ENCODE measurements at places on chromosomes 5 and 9.

GRCh38 chr5:153347611-153348010 is 142.9 kb upstream of the GRIA1 start:
- no peak for DNase-seq

GRCh38 chr5:156543348-156544145 is 216.6 kb downstream of the SGCD start:
- DNase-seq, result no peak

DNA sequence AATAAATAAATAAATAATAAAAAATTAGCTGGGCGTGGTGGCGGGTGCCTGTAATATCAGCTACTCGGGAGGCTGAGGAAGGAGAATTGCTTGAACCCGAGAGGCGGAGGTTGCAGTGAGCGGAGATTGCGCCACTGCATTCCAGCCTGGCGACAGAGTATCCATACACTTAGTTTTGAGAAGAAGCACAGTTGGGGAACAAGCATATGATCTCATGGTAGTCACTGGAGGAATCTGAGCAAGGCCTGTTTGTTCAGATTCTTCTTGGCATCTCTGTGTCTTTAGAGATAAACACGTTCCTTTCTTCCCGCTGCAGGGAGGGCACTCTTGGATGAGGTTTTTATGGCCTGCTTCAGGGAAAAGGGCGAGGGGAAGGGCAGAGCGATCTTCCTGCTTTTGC is 15.6 kb upstream of the DENND1A start:
- DNase-seq, result no peak

- DNase-seq, result no peak
Measured at GRCh38 chr5:73363911-73364730, 84.5 kb downstream of the FOXD1 start.

- DNase-seq, result peak; percentile 48
Measured at GRCh38 chr9:105418588-105419500, 29.0 kb upstream of the FSD1L start.

- DNase-seq, result peak; percentile 5
Measured at GRCh38 chr5:159286420-159287035, 23.4 kb downstream of the UBLCP1 start.

GRCh38 chr9:78325343-78325742 is 28.4 kb downstream of the PSAT1 start:
- no peak for DNase-seq

- DNase-seq, result peak; percentile 57
Measured at GRCh38 chr9:22857316-22857715, 410.7 kb downstream of the DMRTA1 start.

DNA sequence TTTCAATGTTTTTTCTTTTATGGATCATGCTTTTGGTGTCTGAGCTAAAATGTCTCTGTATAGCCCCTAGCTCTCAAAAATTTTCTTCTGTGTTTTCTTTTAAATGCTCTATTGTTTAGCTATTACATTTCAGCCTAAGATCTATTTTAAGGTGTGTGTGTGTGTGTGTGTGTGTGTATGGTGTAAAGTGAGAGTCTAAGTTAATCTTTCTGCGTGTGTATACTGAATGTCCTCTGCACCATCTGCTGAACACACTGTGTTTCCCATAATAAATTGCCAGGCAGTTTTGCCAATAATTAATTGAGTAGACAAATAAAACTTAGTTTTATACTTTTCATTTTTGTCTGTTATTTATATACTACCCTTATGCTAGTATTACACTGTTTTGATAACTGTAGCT is 2096.3 kb upstream of the C9orf72 start:
- DNase-seq, result no peak

DNA sequence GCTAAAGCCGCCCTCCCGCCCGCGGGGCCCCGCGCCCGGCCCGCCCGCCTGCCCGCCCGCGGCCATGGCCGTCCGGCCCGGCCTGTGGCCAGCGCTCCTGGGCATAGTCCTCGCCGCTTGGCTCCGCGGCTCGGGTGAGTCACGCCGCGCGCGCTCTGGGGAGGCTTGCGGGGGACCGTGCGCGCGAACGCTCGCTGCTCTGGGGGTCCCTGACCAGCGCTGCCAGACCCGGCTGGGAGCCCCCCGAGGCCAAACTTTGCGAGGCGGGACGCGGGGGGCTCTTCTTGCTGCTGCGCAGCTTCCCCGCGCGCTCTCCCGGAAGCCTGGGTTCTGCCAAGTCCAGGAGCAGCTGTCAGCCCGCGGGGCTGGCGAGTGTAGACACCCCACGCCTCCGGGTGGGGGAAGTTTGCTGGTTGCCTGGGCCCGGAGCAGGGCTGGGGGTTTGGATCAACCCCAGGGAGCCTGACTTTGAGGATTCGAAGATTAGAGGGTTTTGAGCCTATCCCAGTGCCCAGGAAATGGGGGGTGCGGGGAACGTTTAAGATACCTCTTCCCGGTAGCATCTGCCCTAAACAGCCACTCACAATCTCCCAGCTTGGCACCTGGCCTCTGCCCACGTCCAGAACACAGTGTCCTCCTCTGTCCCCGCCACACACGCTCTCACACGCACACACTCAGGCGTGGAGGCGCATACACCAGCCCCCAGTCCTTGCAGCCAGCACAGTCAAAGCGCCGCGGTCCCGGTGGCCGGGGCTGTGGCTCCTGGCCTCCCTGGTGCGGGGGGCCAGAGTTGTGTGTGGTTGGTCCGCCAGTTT is 535 bp downstream of the UNC5A start:
- DNase-seq, result no peak

DNA sequence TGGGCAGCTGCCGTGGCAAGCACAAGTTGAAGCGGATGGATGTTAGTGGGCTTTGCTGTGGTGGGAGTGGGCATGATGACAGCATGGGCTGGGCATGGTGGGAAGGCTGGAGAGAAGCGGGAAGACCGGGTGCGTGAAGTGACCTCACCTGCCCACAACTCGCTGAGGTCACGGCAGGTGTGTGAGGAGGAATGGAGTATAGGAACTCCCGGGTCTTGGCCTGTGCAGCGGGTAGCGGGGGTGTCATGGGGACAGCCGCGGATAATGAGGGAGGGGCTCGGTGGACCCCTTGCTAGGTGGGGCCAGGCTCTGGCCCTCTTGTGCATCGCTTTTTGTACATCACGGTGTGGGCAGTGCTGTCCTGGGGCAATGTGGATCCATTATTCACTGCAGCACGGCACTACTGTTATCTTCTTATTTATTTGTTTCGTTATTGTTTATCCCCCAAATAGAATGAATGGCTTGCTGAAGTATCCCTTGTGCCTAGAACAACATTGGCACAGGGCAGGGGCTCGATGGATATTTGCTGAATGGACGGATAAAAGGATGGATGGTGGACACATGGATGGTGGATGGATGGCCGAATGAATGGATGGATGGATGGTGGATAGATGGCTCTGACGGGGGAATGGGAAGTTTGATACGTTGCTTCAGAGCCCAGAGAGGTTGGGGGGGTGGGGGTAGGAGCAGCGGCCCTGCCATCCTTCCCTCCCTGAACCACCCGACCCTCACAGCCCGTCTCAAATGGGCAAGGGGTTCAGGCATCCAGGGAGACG is 14.6 kb downstream of the PROP1 start:
- DNase-seq, result no peak

GRCh38 chr5:131262953-131263541 is 806 bp upstream of the CDC42SE2 start:
- DNase-seq, result no peak

GRCh38 chr9:121823451-121824169 is 172.2 kb downstream of the DAB2IP start:
- no peak for DNase-seq

DNA sequence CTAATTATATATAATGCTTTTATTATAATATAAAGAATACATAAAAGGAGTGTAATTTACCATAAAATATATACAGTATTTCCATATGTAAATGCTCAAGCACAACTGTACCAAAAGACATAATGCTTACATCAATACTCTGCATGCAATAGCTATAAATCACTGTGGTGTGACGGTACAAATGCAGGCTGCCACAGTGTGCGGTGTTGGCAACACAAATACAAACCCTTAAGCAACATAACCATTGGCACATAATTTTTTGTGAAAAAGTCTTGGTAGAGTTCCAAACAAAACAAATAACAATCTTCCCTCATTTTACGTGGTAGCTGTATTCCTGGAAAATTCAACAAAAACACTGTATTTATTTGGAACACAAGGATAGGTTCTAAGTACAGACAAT is 1.9 kb upstream of the SHISAL2B start:
- no peak for DNase-seq

GRCh38 chr5:59562756-59563389 is 330.7 kb downstream of the PDE4D start:
- DNase-seq, result no peak

DNA sequence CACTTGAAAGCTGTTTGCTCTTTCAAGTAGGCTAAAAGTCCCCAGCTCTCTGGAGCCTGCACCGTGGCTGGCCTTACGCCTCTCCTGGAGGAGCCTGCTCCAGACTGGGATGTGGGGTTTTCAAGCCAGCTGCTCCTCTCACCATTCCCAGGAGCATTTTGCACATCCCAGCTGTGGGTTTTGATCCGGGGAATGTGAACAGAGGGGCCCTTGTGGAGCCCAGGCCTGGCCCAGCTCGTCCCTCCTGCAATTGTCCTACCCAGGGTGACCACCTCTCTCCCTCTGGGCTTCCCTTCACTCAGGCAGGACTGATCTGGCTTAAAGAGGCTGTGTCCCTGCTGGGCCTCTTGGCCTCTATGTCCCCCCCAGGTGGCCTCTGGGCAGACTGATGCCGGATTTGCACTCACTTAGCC is 32.5 kb upstream of the TIFAB start:
- DNase-seq, result no peak

GRCh38 chr9:14418941-14419937 is 105.3 kb upstream of the NFIB start:
- DNase-seq, result peak; percentile 97

DNA sequence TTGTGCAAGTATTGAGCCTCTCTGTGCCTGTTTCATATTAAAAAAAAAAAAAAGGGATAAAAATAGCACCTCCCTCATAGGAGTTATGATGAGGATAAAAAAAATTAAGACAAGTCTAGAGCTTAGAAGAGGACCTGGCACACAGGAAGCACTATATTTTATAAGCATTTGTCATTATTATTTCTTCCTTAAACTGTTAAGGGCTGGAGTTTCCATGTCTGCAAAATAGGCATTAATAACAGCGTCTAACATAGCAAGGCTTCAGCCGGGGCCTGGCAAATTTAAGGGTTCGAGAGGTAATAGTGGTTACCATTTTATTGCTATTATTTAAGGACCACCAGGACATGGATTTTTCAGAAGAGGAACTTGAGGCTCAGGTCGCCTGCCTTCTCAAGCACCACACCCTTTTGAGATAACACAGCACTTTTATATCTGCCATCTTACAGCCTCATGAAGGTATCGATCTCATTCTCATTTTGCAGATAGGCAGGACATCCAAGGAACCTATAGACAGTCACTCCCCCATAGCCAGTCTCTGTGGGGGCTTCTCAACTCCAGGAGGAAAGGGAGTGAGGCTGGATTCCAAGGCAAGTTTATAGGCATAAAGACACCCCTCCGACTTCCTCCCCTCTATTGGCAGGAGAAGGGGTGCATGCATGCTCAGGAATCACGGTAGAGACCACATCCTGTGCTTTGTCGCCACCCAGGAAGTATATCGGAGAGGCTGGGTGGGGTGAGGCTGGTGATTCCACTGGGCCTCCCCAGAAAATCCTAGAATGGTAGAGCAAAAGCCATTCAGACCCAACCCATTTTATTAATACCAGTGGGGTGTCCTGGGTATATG is 2.4 kb downstream of the ANXA6 start:
- no peak for DNase-seq

DNA sequence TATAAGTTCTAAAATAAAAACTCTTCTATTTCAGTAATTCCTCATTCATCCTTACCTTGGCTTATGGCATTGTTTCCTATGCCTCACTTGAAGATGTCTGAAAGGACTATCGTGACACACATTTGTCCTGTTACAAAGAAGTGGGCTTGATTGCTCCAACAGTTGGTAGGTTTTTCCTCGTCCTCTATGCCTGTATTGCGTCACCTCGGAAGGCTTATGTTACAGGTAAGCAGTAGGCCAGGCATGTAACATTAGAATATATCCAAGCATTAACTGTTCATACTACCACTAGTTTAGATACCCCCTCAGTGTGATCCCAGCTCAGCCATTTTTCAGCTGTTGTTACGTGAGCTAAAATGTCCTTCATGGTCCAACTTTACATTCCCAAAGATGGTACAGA is 116.7 kb downstream of the MLLT3 start:
- no peak for DNase-seq

GRCh38 chr5:15371184-15371583 is 128.8 kb upstream of the FBXL7 start:
- DNase-seq, result no peak

DNA sequence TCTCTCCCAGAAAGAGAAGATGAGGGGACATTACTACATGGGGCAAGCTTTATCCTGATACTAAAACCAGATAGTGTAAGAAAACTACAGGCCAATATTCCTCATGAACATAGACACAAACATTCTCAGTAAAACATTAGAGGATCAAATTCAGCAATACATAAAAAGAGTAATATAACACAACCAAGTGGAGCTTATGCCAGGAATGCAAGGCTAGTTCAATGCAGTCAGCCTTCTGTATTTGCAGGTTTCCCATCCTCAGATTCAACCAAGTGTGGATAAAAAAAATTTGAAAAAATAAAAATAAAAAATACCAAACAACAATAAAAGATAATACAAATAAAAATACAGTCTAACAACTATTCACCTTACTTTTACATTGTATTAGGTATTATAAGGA is 31.3 kb downstream of the CCDC69 start:
- DNase-seq, result no peak

DNA sequence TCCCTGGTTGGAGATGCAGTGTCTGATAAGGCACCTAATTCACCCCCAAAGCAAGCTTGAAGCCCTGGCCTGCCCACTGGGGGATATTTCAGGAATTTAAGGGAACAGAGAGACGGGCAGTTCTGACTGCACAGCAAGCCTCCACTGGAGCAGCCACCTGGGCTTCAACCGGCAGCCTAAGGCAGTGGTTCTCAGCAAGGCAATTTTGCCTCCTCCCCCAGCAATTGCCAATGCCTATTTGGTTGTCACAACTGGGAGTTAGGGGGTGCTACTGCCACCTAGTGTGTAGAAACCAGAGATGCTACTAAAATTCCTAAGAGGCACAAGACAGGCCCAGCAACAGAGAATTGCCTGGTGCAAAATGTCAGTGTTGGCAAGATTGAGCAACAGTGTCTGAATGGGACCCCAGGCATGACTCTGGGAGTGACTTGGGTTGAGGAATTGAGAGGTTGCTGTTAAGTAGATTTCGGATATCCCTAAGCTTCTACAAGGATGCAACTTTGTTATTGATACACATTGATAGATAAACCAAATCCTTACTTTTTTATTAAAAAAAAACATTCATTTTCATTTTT is 58.7 kb upstream of the CTSL start:
- no peak for DNase-seq

DNA sequence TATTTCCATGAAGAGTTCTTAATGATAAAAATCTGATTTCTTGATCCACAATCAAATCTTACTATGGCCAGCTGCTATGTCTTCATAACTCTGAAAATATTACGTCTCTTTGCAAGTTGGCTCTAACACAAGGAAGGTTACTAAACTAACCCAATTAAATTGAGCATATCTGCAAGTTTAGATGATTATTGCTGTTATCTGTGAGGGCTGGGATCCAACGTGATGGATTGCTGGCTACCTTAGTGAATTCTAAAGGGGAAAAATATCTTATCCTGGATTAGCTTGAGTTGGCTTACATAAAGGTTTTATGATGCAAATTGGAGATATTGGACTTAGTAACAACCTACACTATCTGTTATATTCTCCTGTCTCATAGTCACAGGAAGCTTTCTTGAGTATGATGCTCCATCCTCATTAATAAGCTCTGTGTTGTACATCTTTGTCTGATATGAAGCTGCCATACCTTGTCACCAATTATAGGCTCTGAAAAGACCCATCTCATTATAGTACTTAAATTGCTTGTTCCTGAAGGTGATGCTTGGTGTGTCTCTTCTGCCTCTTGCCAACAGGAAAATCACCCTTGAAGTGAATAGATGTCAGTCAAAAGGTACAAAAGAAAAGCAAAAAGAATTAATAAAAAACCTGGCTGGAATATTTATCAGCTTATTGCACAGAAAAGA is 733.0 kb upstream of the MEF2C start:
- DNase-seq, result no peak

Measured in NCI-H446 treated with DMSO at 0.1 percent for 48 hours (cell line).